ENCODE measurements at places on chromosomes 5 and 9.

DNA sequence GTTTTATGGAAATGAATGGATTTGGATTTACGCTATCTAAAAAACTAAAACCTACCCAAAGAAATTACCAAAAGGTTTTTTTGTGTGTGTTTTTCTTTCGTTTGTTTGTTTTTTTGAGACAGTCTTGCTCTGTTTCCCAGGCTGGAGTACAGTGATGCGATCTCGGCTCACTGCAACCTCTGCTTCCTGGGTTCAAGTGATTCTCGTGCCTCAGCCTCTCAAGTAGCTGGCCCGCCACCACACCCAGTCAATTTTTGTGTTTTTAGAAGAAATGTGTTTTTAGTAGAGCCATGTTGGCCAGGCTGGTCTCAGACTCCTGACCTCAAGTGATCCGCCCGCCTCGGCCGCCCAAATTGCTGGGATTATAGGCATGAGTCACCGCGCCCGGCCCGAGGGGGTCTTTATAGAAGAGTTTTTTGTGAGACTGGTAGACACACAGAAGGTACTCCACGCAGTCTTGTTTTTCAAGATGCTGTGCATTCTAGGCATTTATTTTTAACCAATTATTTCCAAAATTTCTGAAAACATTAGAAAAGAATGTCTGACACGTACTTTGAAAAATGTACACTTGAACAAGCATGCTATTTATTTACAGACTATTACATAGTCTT lies 75.7 kb downstream of the NR6A1 start:
- no peak for DNase-seq

- DNase-seq = no peak
Measured at GRCh38 chr5:38926121-38926520, 80.3 kb downstream of the OSMR start.

- DNase-seq = no peak
Measured at GRCh38 chr5:52767766-52768480, 19.8 kb upstream of the ITGA1 start.

- DNase-seq = no peak
Measured at GRCh38 chr9:88808019-88808656, 183.1 kb upstream of the S1PR3 start.

- DNase-seq = no peak
Measured at GRCh38 chr5:94467954-94468930, 150.2 kb downstream of the KIAA0825 start.

- no peak for DNase-seq
Measured at GRCh38 chr5:3886524-3887451, 291.2 kb downstream of the IRX1 start.

Measured in spinal cord (tissue), 10 donors.